ENCODE measurements at places on chromosomes 11 and 22. TPM values are rescaled to one million over a fixed set of nuclear protein-coding genes. Genes with fewer than 3 reads are reported as not detected.

GRCh38 chr11:82701847-82702520, 31.7 kb downstream of the FAM181B start:
- H3K36me3 ChIP-seq = no peaks in the 10 kb centered on the region
- peak; percentile 42 for DNase-seq
- H3K4me3 ChIP-seq = no peak overlapping the region
- no peak overlapping the region for H3K27ac ChIP-seq

DNA sequence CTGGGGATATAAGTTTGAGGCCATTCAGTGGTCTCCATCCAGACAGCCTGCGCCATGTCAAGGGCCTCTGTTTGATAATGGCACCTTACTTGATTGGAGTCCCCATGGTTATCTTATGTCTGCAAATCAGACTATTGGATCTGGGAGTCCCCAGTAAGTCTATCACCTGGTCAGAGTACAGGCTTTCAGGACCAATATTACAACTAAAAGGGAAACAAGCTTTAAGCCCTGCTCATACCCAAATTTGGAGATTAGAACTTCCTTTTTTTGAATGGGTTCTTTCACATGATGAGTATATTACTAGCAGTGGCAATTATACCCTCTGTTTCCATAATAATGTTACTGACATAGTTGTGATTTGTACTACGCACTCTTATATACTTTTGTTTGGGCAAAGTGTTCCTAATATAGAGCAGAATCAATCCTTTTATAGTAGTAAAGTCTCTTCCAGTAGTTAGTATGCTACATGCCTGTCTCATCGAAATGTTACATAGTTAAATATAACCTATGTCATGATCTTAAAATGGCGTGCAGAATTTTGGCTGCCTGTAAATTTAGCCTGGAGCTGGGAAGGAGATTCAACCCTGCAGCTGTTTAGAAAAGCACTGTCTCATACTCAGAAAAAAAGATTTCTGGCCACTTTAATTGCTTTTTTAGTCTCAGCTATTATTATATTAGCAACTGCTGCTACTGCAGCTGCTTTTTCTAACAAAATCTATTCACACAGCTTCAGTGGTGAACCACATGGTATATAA, 4.9 kb downstream of the MS4A15 start:
- peaks cover 8% of the 10 kb centered on the region for H3K4me1 ChIP-seq
- DNase-seq = no peak
- H3K36me3 ChIP-seq = no peaks in the 10 kb centered on the region

Gene PRODH
- total RNA-seq = not detected

Gene CTSF
- total RNA-seq = 2.0 TPM

DNA sequence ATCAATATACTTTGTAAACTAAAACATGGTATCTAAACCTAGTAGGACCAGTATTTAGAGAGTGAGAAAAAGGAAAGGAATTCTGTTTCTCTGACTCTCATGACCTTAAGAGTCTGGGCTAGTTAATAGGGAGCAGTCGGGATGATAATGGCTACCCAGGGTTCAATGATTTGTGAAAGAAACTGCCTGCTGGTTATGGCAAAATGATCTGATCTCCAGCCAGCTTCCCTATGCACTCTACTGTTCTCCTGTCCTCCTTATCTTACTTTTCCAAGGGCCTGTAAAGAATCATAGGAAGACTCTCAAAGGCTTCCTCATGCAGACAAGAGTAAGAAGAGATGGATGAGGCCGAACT, 193.1 kb upstream of the PITPNB start:
- no peak overlapping the region for H3K4me3 ChIP-seq
- no peak for DNase-seq
- H3K36me3 ChIP-seq = no peaks in the 10 kb centered on the region
- H3K4me1 ChIP-seq = no peaks in the 10 kb centered on the region
- no peak overlapping the region for H3K27ac ChIP-seq

Gene CCDC134
- total RNA-seq = 15.2 TPM

Gene VSIG10L2
- total RNA-seq = not detected
